ENCODE measurements at places on chromosomes 13 and 19.

- no peak for DNase-seq
Measured at GRCh38 chr19:46478356-46478986, 7.1 kb upstream of the PNMA8A start.

GRCh38 chr19:13163609-13164342, 13.6 kb downstream of the IER2 start:
- peak; percentile 55 for DNase-seq

GRCh38 chr13:60152114-60152513, 11.6 kb downstream of the DIAPH3 start:
- DNase-seq = no peak

DNA sequence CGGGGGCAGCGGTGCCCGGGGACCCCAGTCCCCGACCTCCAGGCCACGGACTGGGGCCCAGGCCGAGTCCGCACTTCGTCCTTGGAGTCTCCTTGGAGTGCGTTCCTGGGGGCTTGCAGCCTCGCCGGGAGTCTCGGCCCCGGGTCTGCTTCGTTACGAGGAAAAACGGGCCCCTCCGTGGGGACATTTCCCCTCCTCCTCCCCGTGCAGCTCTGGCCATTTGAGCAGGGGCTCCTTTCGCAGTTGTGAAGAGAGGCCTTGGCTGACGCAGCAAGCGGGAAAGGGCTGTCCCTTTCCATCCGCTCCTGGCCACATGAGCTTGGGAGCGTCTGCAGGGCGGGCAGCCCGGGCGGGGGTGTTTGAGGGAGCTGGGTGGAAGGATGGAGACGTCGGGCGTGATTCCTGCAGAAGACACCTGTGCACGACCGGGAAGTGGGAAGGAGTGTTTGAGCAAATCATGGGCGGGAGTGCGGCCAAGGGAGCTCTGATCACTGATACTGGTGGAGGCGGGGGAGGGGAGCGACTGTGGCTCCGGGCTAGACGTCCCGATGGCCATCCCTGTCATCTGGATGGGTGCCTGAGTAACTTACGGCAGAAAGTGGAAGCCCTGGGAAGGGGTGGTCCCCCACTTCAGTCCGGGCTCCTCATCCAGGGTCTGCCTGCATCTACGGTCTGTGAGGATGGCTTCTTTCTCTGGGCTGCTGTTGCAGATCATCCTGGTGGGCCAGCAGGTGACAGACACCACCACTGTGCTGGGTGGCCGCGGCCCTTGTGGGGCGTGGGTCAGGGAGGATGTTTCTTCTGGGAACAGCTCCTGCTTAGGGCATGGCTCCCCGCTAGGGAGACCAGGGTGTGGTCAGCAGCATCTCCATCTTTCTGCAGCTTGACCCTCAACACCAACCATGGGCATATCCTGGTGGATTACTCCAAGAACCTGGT, 736 bp downstream of the GPI start:
- DNase-seq = no peak

GRCh38 chr13:46071590-46072249, 19.2 kb upstream of the ZC3H13 start:
- DNase-seq = no peak

GRCh38 chr19:1355568-1356507, 27.9 kb upstream of the NDUFS7 start:
- DNase-seq = no peak

- no peak for DNase-seq
Measured at GRCh38 chr13:44249431-44249836, 124.2 kb upstream of the SERP2 start.

DNA sequence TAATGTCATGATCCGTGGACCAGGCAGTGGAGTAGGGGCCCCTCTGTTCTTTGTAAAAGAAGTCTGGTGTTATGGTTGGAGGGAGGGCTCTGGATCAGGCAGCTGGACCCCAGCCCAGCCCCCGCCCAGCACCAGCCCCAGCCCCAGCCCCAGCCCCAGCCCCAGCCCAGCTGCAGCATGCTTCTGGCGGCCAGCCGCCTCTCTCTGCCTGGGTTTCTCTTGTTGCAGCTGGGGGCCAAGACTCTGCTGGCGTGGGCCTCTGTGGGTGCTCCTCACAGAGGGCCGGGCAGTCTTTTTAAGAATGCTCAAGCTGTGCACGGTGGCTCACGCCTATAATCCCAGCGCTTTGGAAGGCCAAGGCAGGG, 17.9 kb downstream of the DOT1L start:
- no peak for DNase-seq

GRCh38 chr19:40422748-40423566, 2.8 kb downstream of the SERTAD1 start:
- no peak for DNase-seq

DNA sequence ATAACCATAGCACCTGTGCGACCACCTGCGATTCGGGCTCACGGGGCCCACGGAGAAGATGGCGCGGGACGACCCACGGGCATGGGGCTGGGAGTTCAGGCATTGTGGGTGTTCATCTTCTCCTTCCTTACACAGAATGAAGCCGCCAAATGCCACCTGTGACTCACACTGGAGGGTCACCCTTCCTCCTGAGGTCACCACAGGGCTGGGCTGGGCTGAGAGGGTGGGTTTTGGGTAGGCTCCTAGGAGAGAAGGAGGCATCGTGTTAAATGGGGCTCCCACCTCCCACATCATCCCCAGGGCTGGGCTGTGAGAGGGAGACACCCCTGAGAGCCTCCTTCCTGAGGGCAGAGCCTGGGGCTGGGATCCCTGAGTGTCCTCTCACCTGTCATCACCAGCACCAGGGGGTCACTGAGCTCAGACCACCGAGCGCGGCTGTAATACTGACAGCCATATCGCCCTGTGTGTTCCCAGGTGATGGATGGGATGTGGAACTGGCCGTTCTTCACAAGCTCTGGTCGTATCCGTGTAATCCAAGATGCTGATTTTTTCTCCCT, 1.4 kb downstream of the LILRB2 start:
- DNase-seq = peak; percentile 31

- no peak for DNase-seq
Measured at GRCh38 chr13:72473321-72473720, 254.1 kb downstream of the MZT1 start.

DNA sequence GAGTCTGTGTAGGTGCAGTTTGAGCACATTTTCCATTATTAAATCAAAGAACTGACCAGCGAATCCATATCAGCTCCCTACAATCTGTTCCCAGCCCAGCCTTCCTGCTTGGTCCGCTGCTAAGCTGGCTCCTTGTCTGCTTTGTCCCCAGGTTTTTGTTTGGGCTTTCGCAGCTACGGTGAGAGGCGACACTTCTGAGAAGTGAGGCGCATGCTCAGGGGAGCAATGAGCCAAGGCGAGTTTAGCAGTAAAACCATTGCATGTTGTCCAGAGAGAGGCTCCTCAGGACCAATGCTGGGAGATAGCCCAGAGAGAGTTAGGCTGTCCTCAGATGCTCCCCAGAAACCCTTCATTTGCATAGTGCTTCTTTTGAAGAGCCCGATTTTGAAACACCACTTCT, 162.0 kb downstream of the ITGBL1 start:
- DNase-seq = no peak

GRCh38 chr13:91470084-91470621, 71.7 kb downstream of the GPC5 start:
- DNase-seq = no peak

- DNase-seq = no peak
Measured at GRCh38 chr19:15417699-15418098, 1.1 kb downstream of the AKAP8L start.

- no peak for DNase-seq
Measured at GRCh38 chr19:3603121-3603811, 3.4 kb downstream of the TBXA2R start.

DNA sequence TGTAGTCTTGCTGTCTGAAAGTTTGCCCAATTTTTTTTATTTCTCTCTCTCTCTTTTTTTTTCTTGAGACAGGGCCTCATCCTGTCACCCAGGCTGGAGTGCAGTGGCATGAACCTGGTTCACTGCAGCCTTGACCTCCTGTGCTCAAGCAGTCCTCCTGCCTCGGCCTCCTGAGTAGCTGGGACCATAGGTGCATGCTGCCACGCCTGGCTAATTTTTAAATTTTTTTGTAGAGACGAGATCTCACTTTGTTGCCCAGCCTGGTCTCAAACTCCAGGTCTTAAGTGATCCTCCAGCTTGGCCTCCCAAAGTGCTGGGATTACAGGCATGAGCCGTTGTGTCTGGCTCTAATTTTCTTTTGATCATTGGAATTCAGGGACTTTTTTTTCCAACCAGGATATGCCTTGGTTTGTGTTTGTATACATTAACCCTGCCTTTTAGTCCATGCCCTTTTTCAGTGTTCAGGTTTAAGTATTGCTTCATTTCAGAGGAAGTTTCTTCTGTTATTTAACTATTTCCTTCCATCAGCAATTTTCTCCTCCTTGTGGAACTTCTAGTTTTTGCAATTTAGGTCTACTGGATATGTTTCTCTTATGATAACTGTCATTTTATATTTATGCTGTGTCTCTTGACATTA, 201.4 kb downstream of the PCCA start:
- DNase-seq = no peak

DNA sequence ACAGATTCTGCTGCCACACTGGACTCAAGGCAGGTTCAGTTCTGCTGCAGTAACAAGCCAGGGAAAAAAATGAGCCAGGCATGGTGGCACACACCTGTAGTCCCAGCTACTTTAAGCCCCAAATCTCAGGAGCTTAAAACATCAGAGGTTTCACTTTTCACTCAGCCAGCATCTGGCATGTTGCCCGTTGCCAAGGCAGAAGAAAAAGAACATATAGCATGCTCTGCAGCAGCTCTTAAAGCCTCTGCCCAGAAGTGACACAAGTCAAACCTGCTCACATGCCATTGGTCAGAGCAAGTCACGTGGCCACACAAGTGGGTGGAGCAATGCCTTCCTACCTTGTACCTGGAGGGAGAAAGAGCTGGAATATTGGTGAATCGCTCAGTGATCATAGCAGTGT, 14.7 kb upstream of the ADGRE5 start:
- peak; percentile 97 for DNase-seq

GRCh38 chr19:2097203-2097885, 629 bp downstream of the IZUMO4 start:
- peak; percentile 40 for DNase-seq

GRCh38 chr19:54461613-54462012, 2.0 kb downstream of the LENG9 start:
- DNase-seq = no peak

- DNase-seq = no peak
Measured at GRCh38 chr19:46303322-46303690, 6.5 kb downstream of the HIF3A start.

- no peak for DNase-seq
Measured at GRCh38 chr13:84812789-84813188, 930.5 kb upstream of the SLITRK1 start.

DNA sequence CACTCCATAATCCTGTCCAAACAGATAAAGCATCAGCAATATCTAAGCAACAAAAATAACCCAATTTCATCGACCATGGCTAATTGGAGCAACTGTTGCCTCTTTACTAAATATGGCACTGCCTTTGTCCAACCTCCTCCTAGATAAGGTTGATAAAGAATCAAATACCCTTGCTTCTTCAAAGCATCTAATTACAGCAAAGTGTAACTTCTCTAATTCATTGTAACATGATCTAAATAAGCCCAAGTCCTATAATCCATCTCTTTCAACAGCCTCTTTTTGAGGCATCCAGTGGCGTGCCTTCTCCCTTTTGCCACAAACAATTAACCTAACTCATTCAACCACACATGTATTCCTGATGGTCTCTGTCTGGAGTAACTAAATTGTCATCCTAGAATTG, 81.7 kb upstream of the KLHL1 start:
- DNase-seq = no peak

- DNase-seq = no peak
Measured at GRCh38 chr13:33235564-33235963, 50.0 kb downstream of the STARD13 start.

DNA sequence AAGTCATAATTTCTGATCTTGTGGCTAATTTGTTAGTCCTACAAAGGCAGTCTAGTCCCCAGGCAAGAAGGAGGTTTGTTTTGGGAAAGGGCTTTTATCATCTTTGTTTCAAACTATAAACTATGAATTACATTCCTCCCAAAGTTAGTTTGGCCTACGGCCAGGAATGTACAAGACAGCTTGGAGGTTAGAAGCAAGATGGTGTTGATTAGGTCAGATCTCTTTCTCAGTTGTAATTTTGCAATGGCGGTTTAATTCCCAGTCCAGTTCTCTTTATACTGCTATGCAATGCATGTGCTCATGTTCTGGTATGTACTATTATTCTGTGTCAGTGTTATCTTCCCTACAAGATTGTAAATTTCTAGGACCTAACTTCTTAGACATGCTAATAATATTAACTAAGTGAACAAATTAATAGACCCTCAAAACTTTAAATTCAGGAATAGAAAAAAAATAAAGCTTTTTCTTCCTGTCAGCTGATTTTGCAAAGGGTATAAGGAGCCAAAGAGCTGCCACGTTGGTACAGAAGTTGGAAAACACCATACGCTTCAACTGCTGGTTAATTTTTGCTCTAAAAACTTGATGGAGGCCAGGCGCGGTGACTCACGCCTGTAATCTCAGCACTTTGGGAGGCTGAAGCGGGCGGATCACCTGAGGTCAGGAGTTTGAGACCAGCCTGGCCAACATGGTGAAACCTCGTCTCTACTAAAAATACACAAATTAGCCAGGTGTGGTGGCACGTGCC, 1.3 kb upstream of the DNAJC15 start:
- no peak for DNase-seq

DNA sequence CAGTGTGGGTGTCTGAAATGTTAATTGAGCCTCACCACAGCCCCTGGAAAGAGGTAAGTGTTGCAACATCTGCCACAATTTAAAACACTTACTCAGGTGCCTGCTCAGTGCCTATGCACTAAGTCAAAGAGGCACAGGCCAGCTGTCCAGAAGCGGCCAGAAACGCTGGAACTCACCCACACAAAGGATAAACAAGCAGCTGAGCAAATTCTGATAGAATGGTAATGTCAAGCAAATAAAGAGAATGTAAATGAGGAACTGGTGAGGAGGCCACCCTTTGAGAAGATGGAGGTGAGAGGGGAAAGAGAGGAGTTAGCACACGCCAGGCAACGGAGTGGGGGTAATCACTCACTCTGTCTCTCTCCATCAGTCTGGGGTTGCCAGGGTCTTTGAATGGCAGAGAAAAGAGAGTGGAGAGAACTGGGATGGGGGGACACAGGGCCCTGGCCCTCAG, 67.7 kb upstream of the SERP2 start:
- DNase-seq = no peak

GRCh38 chr13:45333977-45334922, 6.7 kb downstream of the TPT1 start:
- DNase-seq = peak; percentile 57

DNA sequence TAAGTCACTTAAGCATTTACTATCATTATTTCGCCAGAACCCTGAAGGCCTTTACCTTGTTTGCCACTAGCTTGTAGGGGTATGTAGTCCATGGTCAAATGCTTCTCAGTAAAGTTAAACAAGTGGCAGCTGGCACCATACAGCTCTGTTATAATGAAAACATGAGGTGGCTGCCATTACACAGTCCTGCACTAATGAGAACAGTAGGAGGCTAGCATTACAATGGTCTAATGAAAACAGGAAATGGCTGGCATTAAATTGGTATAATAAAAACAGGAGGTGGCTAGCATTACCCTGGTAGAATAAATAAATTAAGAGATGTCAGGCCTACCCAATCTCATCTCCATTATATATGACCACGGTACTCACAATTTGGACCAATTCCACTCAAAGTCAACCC, 107.5 kb downstream of the PCDH17 start:
- no peak for DNase-seq

- DNase-seq = no peak
Measured at GRCh38 chr13:27125357-27126282, 46.0 kb downstream of the USP12 start.

GRCh38 chr13:48246102-48246501, 13.1 kb downstream of the ITM2B start:
- no peak for DNase-seq

Data from CD8-positive, alpha-beta T cell (primary cell).